RWPE2 (cell line): ENCODE measurements at places on chromosomes 5 and 9.

DNA sequence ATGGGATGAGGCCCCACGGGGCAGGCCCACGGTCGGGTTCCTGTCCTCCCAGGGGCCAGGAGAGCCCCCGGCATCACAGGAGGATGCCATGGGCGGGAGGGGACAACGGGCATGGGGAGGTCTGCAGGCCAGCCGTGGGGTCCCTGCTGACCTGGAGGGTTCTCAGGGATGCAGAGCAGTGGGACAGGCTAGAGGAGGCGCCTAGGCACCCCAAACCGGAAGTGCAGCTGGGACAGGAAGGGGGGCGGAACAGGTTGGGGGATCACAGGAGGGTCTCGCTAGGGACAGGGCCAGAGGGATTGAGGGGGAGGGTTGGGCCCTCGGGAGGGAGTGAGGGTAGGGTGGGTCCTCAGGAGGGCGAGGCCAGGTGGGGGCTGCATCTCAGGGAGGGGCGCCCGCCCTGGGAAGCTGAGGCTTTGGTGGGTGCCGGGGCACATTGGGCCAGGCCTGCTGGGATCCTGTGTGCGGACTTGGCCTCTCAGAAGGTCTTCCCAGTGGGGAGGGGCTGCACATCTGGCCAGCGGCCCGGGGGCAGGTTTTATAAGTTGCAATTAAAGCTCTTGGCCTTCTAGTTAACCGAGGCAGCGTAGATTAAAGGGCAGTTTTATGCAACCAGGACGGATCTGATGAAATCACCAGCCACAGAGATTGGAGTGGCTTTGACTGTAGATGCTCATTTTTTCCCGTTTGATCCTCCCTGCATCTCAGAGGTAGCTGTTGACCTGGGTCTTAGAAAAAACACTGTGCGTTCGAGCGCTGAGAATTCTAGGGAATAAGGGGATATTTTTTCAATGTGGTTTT is 20.1 kb downstream of the NKD2 start:
- DNase-seq = no peak

DNA sequence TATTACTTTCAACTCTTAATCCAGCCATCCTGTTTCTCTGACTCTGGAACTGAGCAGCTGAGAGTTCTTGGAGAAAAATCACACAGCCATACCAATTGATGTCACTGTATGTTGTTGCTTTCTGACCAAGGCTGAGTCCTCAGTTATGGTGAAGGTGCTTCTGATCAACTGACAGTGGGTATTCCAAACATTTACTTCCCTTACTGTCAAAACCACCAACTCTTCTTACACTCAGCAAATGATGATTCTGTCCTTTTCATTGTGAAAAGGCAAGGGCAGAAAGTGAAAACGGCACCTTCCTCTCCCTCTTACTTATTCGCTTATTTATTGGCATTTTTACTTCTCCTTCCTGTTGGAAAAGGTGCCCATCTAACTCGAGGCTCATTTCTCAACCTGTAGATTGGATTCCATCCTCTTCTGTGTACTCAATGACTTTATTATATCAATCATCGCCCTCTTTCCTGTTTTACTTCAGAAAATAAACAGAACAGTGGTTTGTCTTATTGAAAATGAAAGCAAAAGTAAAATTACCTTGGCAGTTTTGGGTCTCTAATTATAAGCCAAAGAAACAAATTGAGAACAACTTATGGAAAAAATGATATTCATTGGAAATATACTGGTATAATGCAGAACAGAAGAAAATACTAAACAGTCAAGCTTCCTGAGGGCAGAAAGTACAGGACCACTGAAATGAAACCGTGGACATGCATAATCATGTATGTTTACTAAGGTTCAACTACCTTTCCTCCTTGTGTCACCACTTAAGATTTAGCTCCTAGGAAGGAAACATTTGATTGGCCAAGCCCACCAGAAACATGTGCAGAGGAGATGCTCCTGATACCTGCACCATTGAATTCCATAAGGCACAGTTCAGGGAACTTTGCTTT is 104.5 kb upstream of the CHD1 start:
- DNase-seq = no peak

DNA sequence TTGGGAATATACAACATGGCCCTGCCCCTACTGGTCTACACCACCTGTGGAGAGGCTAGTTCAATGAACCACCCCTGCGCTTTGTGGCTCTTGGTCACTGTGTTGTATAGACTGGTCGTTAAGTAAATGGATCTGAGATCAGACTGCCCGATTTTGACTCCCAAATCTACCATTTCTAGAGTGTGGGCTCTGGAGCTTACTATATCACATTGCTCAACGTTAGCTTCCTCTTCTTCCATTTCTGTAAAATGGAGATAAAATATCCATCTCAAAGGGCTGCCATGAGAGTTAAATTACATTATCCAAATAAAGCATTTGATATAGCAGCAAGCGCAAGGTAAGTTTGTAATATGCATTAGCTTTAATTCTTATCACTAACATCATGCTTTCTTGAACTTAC is 52.7 kb upstream of the IFNK start:
- DNase-seq = no peak

DNA sequence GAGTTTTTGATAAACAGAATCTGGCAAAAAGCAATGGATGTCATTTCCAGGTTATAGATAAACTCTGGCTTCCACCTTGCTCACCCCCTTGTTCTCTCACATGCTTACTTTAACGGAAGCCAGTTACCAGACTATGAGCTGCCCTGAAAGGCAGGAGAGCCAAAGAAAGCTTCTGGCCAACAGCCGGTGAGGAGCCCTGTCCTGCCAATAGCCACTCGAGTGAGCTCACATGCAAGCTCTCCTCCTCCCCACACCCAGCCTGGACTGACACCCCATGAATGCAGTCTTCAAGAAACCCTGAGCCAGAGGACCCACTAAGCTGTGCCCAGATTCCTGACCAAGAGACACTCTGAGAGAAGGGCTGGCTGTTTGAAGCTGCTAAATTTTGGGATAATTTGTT is 14.4 kb upstream of the SMIM15 start:
- DNase-seq = no peak

- no peak for DNase-seq
Measured at GRCh38 chr5:149152317-149152746, 11.0 kb downstream of the ABLIM3 start.

DNA sequence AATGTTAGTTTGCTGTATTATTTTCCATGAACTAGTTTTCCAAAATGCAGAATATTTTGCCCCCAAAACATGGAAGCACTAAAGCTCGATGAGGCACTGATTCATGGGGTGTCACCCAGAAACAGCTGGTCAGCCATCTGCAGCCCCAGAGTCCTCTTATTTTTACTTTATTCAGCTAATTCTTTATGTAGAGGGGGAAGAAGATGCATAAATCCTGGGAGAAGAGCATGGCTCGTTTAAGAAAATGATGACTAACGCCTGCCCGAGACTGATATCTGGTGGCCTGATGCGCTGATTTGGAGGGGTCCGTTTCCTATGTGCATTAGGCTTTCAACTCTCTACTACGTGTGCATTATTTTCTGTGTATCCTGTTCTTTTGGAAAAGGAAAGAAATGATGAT is 390.3 kb upstream of the MEF2C start:
- no peak for DNase-seq

- no peak for DNase-seq
Measured at GRCh38 chr9:114369216-114370130, 18.3 kb downstream of the AKNA start.

DNA sequence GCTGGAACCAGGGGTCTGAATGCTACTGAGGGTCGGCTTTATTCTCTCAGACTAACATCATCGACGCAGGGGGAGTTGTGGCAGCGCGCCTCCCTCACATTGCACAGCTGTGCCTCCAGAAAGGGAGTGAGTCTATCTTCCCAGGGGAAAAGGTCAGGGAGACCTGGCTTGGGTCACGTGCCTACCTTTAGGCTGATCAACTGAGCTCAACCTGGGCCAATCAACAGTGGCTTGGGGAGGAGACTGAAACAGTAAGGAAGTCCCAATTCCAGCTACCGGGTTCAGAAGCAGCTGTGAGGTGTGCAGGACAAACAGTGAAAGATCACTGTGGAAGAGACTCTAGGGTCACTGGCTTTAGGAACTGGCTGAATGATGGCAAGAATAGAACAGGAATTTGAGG is 14.3 kb downstream of the SNX30 start:
- no peak for DNase-seq

DNA sequence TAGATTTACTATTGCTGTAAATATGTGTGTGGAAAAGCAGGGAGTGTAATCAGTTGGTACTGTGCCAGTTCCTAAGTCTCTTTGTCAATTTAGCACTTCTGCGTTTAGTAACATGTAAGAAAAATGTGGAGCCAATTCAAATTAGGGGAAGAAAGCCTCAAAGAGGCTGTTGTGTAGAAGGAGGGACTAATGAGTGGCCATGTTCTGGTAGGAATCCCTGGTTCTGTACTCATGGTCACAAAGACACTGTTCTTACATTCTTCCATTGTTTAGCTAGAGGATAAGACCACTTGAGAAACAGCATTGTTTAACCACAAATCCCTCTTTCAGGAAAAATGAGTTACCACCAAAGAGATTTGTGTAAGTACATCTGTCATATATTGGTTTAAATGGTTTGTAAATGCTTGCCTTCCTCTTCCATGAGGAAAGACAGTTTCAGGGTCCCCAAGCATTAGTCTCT is 14.9 kb downstream of the ARHGEF28 start:
- DNase-seq = no peak

DNA sequence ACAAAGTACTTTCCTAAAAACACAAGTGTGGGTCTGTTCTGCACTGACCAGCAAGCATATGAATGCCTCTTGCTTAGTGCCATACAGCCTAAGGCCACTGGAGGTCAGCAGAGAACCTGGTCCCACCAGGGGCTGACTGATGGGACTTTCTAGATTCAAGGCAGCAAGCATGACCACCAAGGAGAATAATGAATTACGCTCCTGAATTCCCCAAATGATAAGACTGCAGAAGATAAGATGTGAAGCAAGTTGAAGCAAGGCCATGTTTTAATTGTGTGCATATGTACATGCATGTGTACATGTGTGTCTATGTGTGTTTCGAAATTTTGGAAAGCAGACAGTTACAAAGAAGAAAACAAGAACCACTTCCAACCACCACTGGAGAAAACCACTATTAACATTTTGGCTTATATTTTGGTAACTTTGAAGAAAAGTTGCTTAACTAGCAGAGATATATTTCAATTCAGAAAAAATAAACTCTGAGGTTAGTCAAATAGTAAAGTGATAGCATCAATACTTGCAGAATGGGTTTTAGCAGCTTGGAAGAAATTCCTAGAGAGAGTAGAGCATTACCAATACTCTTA is 70.5 kb downstream of the ERP44 start:
- DNase-seq = no peak

DNA sequence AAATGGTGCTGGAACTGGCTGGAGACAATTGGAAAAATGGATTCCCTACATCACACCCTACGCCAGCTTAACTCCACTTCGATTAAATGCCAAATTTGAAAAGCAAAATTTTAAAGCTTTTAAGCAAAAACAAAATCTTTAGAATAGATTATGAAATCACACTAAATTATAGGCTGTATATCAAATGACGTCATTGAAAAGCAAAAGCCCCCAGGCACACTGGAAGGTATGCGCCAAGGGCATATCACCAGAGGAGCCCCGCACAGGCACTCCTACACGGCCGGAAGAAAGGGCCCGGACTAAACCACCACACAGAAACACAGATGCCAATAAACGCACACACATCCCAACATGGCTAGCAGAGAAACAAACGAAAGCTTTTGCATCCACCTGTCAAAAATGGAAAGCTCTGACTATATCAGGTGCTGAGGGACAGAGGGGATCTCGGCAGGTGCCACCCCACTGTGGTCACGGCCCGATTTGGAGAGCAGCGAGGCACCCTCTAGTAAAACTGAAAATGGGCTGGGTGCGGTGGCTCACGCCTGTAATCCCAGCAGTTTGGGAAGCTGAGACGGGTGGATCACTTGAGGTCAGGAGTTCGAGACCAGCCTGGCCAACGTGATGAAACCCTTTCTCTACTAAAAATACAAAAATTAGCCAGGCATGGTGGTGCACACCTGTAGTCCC is 17.0 kb upstream of the MXD3 start:
- no peak for DNase-seq

DNA sequence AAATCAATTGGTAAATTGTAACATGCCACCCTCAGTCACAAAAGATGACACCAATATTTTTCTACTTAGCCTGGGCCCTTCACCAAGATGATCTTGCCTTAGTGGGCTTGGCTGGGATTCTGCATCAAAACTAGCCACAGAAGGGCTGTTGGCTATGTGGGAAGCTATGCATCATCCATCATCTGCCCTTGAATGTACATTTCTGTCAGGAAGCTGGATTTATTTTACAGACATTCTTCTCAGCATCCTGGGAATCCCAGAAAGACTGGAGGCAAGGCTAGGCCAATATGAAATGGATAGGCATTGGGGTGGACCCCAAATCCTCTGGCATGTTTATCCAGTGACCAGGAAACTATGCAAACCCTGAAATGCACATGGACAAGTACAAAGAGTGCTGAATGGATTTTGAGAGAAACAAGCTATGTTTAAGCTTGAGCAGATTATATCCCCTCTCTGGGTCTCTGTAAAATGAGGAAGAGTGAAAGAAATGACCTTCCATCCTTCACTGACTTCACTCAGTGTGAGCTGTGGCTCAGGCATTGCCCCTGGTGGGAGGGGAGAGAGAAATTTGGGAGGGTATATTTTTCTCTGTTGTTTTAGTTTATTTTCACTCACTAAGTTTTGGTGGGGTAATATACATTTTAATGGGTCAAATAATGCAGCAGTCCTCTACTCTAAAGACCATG is 283.6 kb downstream of the EBF1 start:
- no peak for DNase-seq

DNA sequence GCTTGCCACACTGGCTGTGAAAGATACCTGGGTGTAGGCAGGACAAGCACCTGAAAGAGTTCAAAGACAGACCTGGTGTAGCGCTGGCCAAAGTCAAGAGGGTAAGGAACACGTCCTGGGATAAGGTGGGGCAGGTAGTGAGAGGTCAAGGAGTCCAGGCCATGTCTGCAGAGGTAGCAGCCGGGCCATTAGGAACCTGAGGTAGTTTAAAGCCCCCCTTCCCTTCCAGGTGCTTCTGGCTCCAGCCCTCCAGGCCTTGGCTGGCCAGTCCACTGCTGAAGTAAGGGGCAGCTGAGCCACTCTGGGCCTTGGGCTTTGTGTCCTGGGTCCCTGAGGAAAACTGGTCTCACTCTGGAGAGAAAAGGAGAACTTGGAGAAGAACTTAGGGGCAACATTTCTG is 13.9 kb upstream of the NR5A1 start:
- DNase-seq = no peak

DNA sequence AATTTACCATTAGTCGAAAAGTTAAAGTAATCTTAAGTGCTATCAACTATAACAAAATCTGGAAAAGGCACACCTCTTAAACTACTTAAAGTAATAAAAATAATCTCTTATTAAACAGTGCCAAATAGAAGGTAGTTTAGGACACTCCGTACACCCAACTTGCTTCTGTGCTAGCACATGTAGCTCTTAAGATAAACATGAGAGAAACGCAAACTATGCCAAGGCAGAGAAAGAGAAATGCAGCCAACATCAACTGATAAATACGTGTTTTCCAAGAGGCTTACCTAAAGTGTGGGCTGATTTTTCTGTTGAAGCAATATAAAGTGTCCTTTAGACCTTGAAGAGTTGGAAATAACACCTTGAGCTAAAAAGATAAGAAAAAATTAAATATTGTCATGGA is 480.6 kb upstream of the DAB2 start:
- DNase-seq = no peak
